ENCODE measurements at places on chromosomes 13 and 19. TPM values are rescaled to one million over a fixed set of nuclear protein-coding genes. Genes with fewer than 3 reads are reported as not detected.

DNA sequence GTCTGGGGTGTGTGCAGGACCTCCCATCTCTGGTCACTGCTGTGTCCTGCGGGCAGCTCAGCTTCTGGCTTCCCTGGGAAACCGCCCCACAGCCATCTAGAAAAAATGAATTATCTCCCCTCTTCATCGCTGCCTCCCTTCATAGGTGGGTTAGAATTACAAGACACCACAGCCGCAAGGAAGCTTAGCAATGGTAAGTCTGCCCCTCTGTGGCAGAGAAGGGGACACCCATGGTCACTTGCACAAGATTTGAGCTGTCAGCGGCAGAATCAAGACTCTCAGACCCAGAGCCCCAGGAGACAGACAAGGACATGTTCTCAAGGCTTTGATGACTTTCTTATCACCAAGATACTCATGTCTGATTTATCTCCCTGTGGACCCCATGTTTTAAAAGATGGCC, 110.8 kb upstream of the PABPC3 start:
- no peak overlapping the region for H3K4me3 ChIP-seq
- no peak for DNase-seq
- H3K4me1 ChIP-seq: no peaks in the 10 kb centered on the region
- no peaks in the 10 kb centered on the region for H3K36me3 ChIP-seq
- H3K27ac ChIP-seq: no peak overlapping the region

- H3K4me3 ChIP-seq: peak overlapping the region; percentile 35
- H3K36me3 ChIP-seq: no peaks in the 10 kb centered on the region
- H3K4me1 ChIP-seq: peaks cover 66% of the 10 kb centered on the region
Observed at GRCh38 chr19:13164343-13165161, 14.3 kb downstream of the IER2 start.

DNA sequence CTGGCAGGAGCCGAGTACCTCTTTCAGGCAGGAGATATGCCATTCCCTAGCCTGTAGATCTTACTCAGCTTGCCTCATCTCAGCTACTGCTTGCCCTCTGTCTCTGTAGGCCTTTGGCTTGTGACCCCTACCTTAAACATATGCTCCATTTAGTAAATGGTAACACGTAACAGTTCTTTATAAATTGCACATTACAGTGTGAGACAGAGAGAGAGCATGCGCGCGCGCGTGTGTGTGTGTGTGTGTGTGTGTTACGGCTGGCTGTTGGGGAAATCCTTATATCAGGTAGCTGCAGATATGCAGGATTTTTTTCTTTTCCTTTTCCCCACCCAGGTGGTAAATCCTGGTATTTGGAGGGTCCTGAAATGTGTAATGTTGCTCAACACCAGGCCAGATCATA, 4.2 kb downstream of the SPINT2 start:
- peaks cover 33% of the 10 kb centered on the region for H3K4me1 ChIP-seq
- no peak for DNase-seq
- H3K27ac ChIP-seq: no peak overlapping the region
- no peaks in the 10 kb centered on the region for H3K27me3 ChIP-seq

DNA sequence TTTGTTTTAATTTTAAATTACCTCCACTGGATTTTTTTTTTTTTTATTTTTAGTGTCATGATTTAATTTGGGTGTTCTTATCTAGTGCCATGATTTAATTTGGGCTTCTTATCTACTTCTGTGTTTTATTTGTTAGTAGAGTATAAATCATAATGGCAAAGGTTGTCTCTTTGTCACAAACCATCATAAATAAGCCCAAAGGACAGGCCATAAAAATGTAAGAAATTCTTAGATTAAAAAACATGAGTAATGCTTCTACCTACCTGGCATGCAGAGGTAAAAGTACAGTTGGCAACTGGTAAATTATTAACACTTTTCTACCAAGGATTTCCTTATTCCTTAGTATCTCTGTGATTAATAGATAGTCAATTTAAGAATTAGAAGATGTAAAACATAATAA, 55.2 kb downstream of the ERCC5 start:
- DNase-seq: no peak
- H3K36me3 ChIP-seq: no peaks in the 10 kb centered on the region
- no peaks in the 10 kb centered on the region for H3K4me1 ChIP-seq
- no peak overlapping the region for H3K4me3 ChIP-seq
- no peaks in the 10 kb centered on the region for H3K27me3 ChIP-seq

Gene LPAR6
- 16.8 TPM for total RNA-seq

Gene KLF1
- not detected for total RNA-seq

Gene CABP5
- not detected for total RNA-seq

Gene CGB8
- total RNA-seq: not detected

All from thyroid gland (tissue), 4 donors.